NCI-H2171 (cell line): ENCODE measurements at places on chromosomes 16 and 17.
A peak's percentile ranks its signal among the peaks of the same experiment; 100 is the strongest.

- no peak for DNase-seq
These were observed 48.4 kb upstream of the ACSF3 start for GRCh38 chr16:89045181-89045815.

DNA sequence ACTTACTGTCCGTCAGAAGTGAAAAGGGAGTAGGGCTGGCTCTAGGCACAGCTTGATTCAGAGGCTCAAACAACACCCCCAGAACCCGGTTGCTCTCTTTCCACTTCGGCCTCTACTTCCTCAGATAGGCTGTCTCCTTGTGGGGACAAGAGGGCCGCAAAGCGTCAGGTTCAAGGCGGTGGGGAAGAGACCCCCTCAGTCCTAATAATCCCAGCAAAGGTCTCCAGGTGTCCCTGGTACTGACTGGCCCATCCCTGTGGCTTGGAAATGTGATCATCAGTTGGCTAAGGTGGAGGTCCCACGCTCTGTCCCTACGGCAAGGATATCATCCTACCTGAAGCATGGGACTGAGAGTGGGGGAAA is 26.0 kb downstream of the NGFR start:
- no peak for DNase-seq

DNA sequence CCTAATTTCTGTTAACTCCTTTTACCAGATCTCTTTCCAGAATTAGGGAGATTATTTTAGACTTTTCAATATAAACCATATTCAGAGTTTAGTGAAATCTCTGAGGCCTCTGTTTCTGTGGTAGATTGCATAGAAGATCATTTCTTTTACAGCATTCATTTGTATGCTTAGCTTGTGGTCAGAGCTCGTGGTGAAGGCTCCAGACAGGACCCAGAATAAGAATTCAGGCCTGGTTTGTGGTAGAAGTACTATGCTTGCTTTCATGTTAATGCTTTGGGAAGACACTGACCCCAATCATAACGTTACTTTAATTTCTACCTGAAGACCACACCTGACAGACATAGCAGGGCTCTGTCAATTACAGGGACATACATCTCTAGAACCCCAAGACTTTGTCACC is 258.1 kb downstream of the FTO start:
- DNase-seq, result no peak

GRCh38 chr17:5587438-5588032 is 3.2 kb upstream of the NLRP1 start:
- peak; percentile 54 for DNase-seq

DNA sequence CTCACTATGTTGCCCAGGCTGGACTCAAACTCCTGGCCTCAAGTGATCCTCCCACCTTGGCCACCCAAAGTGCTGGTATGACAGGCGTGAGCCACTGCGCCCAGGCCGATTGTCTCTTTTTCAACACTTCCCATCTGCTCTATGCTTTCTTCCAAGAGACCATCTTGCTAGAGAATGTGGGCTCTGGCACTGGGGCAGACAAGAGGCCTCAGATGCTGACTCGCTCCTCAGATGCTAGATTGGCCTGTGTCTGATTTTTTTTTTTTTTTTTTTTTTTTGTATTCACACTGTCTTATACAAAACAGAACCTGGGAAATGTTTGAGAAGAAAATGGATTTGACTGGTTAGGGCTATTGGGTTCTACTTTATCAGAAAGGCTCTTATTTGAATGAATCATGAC is 58.2 kb downstream of the CYB5D2 start:
- no peak for DNase-seq

- DNase-seq, result no peak
These were observed 31.4 kb upstream of the GHDC start for GRCh38 chr17:42225646-42226045.

DNA sequence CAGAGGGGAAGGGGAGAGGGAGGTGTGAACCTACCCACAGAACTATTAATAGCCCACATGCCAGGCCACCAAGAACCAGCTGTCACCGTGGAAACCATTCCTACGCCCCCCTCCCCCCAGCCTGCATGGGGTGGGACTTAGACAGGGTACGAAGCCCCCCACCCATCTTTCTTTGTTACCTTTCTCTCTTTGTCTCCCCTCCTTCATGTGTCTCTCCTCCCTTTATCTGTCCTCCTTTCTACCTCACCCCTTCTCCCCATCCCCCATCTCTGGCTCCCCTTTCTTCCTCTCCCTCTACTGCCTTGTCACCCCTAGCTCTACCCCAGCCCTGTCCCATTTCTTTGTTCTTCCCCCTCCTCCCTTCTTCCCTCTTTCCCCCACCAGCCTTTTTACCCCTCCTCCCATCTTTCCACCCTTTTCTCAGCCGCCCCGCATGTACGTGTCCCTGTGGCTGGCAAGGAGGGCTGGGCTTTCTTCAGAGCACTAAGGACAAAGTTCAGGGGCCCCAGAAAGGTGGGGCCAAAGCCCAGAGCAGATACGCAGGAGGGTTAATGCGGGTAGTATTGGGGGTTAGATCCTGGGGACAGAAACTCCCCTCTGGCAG is 8.0 kb downstream of the THRA start:
- no peak for DNase-seq

GRCh38 chr16:68296693-68297092 is 14.1 kb downstream of the SLC7A6OS start:
- no peak for DNase-seq

DNA sequence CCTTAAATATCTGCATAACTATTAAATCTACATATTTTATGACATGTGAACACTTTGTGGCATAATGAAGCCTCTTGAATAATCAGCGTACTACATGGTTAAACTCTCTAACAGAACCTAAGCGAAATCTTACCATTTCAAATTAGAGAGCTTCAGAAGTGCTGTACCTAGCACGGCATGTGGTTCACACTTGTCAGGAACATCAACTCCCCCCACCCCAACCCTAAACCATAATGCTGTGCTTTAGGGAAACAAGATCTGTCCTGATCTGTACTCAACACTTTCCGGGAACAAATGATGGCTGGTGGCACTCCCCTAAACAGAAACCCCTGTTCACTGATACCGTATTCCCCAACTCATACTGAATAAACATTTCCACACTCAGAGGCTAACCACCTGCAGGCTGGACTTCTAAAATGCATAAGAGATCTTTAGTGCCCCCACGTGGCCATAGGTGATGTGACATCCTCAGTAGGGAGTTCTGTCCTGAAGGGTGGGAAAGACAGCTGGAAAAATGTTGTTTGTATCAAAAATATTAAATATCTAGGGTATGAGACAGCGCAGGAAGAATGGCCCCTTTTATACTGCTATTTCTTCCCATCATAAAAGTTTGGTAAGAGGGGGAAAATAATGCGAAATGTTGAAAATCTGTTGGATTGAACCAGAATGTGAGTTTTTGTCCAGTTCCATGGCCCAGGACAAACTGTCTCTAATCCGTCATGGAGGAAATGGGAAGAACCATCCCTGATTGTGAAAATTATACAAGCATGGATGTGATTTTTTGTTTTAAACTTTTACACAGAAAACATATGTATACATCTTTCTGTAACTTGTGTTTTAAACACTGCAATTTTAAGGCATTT is 88.6 kb downstream of the USP31 start:
- DNase-seq, result peak; percentile 53

GRCh38 chr16:72372087-72373045 is 200.4 kb upstream of the PMFBP1 start:
- no peak for DNase-seq

- DNase-seq, result peak; percentile 71
These were observed 3.5 kb upstream of the PKMYT1 start for GRCh38 chr16:2983706-2984136.

DNA sequence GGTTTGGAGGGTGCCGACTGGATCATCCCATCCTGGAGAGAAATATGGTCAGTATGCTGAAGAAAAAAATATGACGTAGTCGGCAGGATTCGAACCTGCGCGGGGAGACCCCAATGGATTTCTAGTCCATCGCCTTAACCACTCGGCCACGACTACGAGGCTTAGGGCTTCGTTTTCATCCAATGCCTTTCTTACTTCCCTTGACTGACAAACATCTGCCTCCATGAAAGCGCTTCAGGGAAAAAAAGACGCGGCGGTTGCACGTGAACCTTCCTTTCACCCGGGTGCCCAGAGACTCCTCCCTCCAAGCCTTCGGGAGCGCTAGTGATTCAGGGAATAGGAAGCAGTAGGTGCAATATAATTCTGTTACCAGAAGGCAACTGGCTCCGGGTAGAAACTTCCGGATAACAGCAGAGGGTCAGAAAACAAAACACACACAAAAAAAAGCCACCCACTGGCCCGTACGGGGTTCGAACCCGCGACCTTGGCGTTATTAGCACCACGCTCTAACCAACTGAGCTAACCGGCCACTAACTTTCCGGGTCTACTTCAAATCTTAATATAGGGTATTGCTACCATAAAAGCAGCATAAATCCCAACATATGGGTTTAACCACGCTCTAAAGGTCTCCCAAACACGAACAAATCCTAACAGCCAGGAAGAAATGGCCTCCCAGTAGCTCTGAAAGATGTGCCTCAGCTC is 16.3 kb upstream of the AURKB start:
- DNase-seq, result no peak

GRCh38 chr17:46020998-46021397 is 21.9 kb downstream of the STH start:
- no peak for DNase-seq

DNA sequence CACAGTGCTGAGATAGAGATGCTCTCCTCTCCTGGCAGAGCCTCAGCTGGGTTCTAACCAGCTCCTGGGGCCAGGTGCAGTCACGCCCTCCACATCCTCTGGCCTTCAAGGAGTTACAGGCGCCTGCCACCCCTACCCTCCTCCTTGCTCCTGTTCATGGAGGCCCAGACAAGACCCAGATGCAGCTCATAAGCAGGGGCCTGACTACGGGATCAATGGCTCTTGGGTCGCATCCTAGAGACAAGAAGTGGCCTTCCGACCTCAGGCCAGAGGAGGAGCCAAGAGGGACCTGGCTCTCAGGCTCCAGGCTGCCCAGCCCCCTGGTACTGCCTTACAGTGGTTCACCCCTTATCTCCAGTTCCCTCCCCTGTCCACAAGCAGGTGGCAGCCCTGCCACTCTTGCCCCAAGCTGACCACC is 23.0 kb downstream of the ARHGAP27 start:
- DNase-seq, result no peak

DNA sequence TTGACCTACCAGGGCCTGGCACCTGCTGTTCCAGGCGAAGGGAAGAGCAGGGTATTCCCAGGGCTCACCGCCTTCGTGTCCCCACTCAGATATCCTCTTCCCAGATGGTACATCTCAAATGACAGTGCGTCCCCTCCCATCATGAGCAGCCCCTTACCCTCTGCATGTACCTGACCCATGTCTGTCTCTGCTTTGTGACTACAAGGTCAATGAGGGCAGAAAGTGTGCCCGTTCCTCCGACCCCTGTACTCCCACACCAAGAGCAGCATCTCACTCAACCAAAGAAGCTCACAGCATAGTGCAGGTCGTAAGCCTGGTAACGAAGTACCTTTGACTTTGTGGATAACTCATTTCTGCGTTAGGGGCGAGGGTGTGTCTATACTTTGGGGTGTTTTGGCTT is 142.6 kb downstream of the KATNIP start:
- DNase-seq, result no peak

GRCh38 chr16:89366561-89367537 is 123.5 kb downstream of the ANKRD11 start:
- DNase-seq, result no peak

- no peak for DNase-seq
These were observed 3.1 kb downstream of the EVI2A start for GRCh38 chr17:31318298-31318801.

- DNase-seq, result no peak
These were observed 3.7 kb upstream of the VWA3A start for GRCh38 chr16:22088642-22089041.

- DNase-seq, result no peak
These were observed 418.5 kb upstream of the EEF2KMT start for GRCh38 chr16:5516115-5516514.

GRCh38 chr17:77125432-77125901 is 15.3 kb upstream of the SEC14L1 start:
- no peak for DNase-seq

GRCh38 chr17:54956791-54957190 is 11.7 kb downstream of the COX11 start:
- DNase-seq, result peak; percentile 97

GRCh38 chr17:45651145-45651709 is 132.9 kb upstream of the CRHR1 start:
- no peak for DNase-seq

- DNase-seq, result no peak
These were observed 26.3 kb downstream of the ACTG1 start for GRCh38 chr17:81486199-81486810.

DNA sequence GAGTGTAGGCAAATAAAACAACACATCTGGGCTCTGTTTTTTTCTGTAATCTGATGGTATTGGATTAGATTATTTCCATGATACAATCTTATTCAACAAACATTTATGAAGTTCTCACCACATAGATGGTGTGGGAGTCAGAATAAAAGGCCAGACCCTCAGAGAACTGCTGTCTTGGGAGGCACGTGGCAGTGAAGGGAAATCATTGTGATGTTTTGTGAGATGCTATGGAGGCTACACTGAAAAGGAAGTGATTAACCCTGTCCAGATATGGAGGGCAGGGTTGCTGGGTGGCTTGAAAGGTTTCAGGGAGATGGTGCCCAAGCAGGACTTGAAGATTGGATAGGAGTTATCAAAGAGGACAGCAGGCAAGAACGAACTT is 35.6 kb downstream of the DHRS7B start:
- DNase-seq, result no peak

DNA sequence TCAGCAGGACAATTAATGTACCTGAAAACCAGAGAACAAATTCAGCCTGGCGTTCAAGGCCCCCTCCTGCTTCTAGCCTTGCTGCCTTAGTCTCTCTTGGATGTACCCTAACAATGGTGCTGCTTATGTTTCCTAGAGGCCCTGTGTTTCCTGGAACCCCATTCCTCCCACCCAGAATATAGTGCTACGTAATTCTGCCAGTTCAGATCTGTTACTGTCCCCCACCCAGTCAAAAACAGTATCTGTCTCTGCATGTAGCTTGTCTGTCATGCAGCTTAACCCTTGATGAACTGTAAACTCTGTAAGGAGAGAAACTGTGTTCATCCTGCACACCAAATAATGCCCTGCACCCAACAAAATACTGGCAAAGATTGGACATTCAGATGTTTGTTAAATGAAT is 6.8 kb downstream of the MRTFB start:
- no peak for DNase-seq

GRCh38 chr17:80481284-80482057 is 5.1 kb upstream of the NPTX1 start:
- no peak for DNase-seq

DNA sequence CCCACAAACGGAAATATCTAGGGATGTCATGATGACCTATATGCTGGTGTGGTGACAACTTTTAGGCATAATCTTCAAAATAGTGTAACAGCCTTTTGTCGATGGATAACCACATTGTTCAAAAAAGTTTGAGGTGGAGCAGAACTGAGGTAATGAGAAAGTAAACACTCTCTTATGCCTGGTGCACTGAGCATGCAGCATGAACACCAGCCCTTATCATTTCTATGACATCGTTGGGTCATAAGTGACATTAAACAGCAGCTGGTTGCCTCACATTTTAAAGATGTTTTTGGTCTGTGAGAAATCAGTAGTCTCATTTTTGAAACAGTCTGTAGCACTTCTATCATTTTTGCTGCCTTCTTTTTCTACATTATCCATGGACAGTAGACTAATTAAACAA is 1.8 kb downstream of the KRT23 start:
- DNase-seq, result no peak

- no peak for DNase-seq
These were observed 8.1 kb downstream of the NOG start for GRCh38 chr17:56601591-56601990.
